Activated CD8-positive, alpha-beta T cell treated with anti-CD3 and anti-CD28 coated beads, Interleukin-2, amount 10 ng/mL, durations not matched to agents 7 days and 5 days (primary cell): ENCODE measurements at places on chromosomes 11 and 22. TPM values are rescaled to one million over a fixed set of nuclear protein-coding genes. Genes with fewer than 3 reads are reported as not detected.

- peak overlapping the region; percentile 28 for H3K4me3 ChIP-seq
- H3K36me3 ChIP-seq: no peaks in the 10 kb centered on the region
- H3K4me1 ChIP-seq: peaks cover 11% of the 10 kb centered on the region
Measured at GRCh38 chr11:77127235-77127911, 673 bp upstream of the MYO7A start.

GRCh38 chr11:109048098-109048497 is 373.9 kb upstream of the C11orf87 start:
- H3K27ac ChIP-seq: no peak overlapping the region
- no peaks in the 10 kb centered on the region for H3K36me3 ChIP-seq
- peaks cover 7% of the 10 kb centered on the region for H3K27me3 ChIP-seq

Gene WNT11
- 0.26 TPM for total RNA-seq

GRCh38 chr11:47523490-47524225 is 29.3 kb downstream of the CELF1 start:
- peak overlapping the region; percentile 26 for H3K4me3 ChIP-seq
- H3K4me1 ChIP-seq: peaks cover 50% of the 10 kb centered on the region
- no peaks in the 10 kb centered on the region for H3K27me3 ChIP-seq
- peak; percentile 33 for DNase-seq

DNA sequence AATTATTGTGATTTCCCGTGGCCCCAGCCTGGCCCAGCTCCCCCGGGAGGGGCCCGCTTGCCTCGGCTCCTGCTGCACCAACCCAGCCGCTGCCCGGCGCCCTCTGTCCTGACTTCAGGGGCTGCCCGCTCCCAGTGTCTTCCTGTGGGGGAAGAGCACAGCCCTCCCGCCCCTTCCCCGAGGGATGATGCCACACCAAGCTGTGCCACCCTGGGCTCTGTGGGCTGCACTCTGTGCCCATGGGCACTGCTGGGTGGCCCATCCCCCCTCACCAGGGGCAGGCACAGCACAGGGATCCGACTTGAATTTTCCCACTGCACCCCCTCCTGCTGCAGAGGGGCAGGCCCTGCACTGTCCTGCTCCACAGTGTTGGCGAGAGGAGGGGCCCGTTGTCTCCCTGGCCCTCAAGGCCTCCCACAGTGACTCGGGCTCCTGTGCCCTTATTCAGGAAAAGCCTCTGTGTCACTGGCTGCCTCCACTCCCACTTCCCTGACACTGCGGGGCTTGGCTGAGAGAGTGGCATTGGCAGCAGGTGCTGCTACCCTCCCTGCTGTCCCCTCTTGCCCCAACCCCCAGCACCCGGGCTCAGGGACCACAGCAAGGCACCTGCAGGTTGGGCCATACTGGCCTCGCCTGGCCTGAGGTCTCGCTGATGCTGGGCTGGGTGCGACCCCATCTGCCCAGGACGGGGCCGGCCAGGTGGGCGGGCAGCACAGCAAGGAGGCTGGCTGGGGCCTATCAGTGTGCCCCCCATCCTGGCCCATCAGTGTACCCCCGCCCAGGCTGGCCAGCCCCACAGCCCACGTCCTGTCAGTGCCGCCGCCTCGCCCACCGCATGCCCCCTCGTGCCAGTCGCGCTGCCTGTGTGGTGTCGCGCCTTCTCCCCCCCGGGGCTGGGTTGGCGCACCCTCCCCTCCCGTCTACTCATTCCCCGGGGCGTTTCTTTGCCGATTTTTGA is 3.3 kb upstream of the ANKRD13D start:
- no peaks in the 10 kb centered on the region for H3K27me3 ChIP-seq
- peak overlapping the region; percentile 97 for H3K27ac ChIP-seq
- peaks cover 74% of the 10 kb centered on the region for H3K36me3 ChIP-seq
- peaks cover 64% of the 10 kb centered on the region for H3K4me1 ChIP-seq
- DNase-seq: no peak

- no peak overlapping the region for H3K4me3 ChIP-seq
- H3K27ac ChIP-seq: no peak overlapping the region
- H3K36me3 ChIP-seq: no peaks in the 10 kb centered on the region
- no peak for DNase-seq
Measured at GRCh38 chr11:26753723-26754504, 32.1 kb upstream of the SLC5A12 start.

GRCh38 chr11:64367931-64368672 is 9.1 kb downstream of the RPS6KA4 start:
- H3K4me1 ChIP-seq: peaks cover 4% of the 10 kb centered on the region
- H3K27me3 ChIP-seq: no peaks in the 10 kb centered on the region
- peaks cover 47% of the 10 kb centered on the region for H3K36me3 ChIP-seq
- DNase-seq: no peak
- no peak overlapping the region for H3K4me3 ChIP-seq
- H3K27ac ChIP-seq: no peak overlapping the region

DNA sequence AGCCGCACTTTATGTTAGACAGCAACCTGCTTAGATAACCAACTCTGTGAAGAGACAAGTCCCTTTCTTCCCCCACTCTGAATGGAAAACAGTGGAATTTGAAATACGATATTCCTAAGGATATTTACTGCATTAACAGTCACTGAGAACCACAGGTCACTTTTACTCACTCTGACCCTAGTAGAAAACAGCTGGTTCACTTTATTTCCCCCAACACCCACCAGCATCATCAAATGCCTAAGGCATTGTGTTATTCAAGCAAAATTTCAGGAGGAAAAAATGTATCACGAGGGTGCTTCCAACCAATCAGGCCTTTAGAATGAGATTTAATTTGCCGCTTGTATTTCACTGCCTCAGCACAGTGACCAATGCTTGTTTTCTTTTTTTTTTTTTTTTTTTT is 1134.1 kb upstream of the CCDC90B start:
- H3K4me3 ChIP-seq: no peak overlapping the region
- no peaks in the 10 kb centered on the region for H3K4me1 ChIP-seq
- DNase-seq: no peak
- H3K27ac ChIP-seq: no peak overlapping the region
- no peaks in the 10 kb centered on the region for H3K27me3 ChIP-seq
- no peaks in the 10 kb centered on the region for H3K36me3 ChIP-seq

- H3K4me3 ChIP-seq: no peak overlapping the region
- DNase-seq: no peak
- no peak overlapping the region for H3K27ac ChIP-seq
- H3K27me3 ChIP-seq: no peaks in the 10 kb centered on the region
- H3K4me1 ChIP-seq: peaks cover 19% of the 10 kb centered on the region
- H3K36me3 ChIP-seq: peaks cover 14% of the 10 kb centered on the region
Measured at GRCh38 chr22:20479612-20480196, 15.9 kb downstream of the KLHL22 start.

DNA sequence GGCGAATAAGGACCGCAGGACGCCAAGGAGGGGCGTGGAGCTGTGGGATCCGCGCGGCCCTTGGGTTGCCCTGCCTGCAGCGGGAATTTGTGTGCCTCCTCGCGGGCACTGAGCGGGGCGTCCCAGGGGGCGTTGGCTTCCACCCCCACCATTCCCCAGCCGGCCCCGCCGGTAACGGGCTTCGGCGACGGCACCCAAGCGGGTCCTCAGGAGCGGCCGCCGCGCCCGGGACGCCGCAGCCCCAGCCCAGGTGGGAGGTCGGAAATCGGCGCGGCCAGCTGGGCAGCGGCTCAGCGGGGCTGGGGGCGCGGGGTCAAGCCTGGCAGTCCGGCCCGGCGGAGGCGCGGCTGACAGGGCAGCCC is 320 bp downstream of the CLTCL1 start:
- peaks cover 27% of the 10 kb centered on the region for H3K4me1 ChIP-seq
- peak overlapping the region; percentile 20 for H3K27ac ChIP-seq
- DNase-seq: peak; percentile 23
- no peaks in the 10 kb centered on the region for H3K36me3 ChIP-seq

DNA sequence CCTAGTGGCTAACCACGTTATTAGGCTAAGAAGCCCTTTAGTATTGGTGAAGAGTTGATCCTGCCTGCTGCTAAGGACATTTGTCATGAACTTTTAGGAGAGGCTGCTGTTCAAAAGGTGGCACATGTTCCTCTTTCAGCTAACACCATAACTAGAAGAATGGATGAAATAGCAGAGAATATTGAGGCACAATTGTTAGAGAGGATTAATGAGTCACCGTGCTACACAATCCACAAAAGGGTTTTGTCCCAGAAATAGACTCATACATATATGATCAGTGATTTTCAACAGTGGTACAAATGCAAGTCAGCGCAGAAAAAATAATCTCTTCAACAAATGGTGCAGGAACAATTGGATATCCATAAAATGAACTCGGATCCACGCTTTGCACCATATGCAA is 7.0 kb upstream of the MSANTD2 start:
- peaks cover 17% of the 10 kb centered on the region for H3K27me3 ChIP-seq
- H3K36me3 ChIP-seq: no peaks in the 10 kb centered on the region
- H3K4me1 ChIP-seq: no peaks in the 10 kb centered on the region
- H3K4me3 ChIP-seq: no peak overlapping the region

- H3K27ac ChIP-seq: peak overlapping the region; percentile 75
- peaks cover 24% of the 10 kb centered on the region for H3K4me1 ChIP-seq
- peak overlapping the region; percentile 81 for H3K4me3 ChIP-seq
- peaks cover 5% of the 10 kb centered on the region for H3K36me3 ChIP-seq
- peaks cover 8% of the 10 kb centered on the region for H3K27me3 ChIP-seq
- no peak for DNase-seq
Measured at GRCh38 chr11:33734441-33735270, 1.6 kb downstream of the CD59 start.
